ENCODE measurements at places on chromosomes 3 and 15.

DNA sequence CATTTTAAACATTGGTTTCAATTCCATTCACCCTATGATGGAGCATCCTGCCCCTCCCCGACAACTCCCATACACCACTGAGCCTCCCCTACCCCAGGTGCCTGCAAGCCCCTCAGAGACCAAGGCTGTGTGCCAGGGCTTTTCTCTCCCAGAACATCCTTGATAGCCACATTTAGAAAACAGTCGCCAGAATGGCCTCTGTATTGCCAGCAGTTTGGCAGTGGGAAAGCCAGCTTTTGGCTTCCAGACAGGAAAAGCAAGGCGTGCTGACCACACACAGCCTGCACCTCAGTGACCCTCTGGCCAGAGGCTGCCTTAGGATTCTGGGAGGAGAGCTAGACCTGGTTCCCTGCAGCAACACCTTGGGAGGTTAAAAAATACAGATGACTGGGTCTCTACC, 18.2 kb upstream of the HRH1 start:
- DNase-seq: no peak

GRCh38 chr3:177314897-177315296, 117.6 kb upstream of the TBL1XR1 start:
- DNase-seq: no peak

- no peak for DNase-seq
Observed at GRCh38 chr15:40942337-40942854, 10.9 kb upstream of the CHAC1 start.

GRCh38 chr15:83472151-83472550, 25.0 kb downstream of the SH3GL3 start:
- DNase-seq: no peak

DNA sequence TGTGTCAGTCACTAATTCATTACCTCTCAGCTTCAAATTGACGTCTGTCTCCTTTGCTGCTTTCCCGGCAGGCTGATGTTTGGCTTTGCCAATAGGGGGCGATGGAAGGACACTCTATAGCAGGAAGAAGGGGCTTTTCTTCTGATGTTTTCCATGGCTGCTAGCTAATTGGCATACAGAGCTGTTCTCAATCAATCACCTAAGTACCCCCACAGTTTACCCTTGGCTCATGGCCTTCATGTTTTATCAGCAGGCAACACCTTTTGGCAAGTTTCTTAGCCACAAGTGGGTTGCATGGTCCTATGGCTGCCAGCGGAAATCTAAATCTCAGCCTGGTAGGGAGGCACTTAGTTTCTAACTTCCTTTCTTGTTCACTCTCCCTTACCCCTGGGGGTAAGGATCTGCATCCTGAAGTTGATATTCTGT, 45.0 kb downstream of the ESYT3 start:
- DNase-seq: no peak

- no peak for DNase-seq
Observed at GRCh38 chr3:113124256-113124830, 87.0 kb upstream of the BOC start.

- DNase-seq: no peak
Observed at GRCh38 chr3:159929171-159930141, 59.2 kb upstream of the IL12A start.

DNA sequence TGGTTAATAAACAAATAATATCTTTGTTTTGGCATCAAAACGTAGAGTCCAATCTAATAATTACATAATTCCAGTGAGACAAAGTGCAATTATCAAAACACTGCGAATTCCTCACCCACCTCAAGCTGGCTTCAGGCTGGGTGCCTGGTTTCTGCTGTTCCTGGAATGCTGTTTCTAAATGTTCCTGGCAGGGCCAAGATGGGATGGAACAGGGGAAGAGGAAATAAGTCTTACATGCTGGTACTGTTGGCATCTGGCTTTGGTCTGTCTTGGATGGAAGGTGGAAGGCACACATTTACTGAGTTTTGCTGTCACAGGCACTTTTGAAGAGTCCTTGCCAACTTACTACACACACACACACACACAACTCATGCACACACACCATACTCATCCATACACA, 101.9 kb upstream of the SLCO3A1 start:
- DNase-seq: no peak

- DNase-seq: no peak
Observed at GRCh38 chr15:90819390-90819789, 49.0 kb upstream of the FURIN start.

- no peak for DNase-seq
Observed at GRCh38 chr3:72337480-72337855, 510.8 kb downstream of the SHQ1 start.

GRCh38 chr15:52251144-52251860, 44.3 kb downstream of the MYO5C start:
- DNase-seq: no peak

GRCh38 chr3:168620854-168621253, 525.1 kb upstream of the GOLIM4 start:
- DNase-seq: no peak

- DNase-seq: no peak
Observed at GRCh38 chr3:115478359-115478758, 145.0 kb upstream of the GAP43 start.

GRCh38 chr3:39255503-39256325, 24.1 kb downstream of the CX3CR1 start:
- DNase-seq: no peak

GRCh38 chr15:89939910-89940309, 27.2 kb upstream of the ARPIN start:
- DNase-seq: no peak

GRCh38 chr3:72907731-72908620, 20.1 kb downstream of the GXYLT2 start:
- DNase-seq: no peak
